ENCODE measurements at places on chromosomes 12 and 14.

DNA sequence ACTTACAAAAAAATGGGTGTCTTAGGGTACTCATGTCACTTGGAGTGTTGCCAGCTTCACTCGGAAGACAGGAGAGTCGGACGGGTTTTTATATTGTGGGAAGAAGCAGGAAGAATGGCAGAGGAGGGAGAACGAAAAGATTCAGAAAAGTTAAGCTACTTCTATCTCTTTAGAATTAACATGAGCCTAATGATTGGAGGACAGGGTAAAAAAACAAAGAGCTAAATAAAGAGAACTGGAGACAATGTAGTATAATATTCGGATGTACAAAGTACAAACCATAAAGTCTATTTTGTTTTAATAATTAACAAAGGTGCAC is 43.9 kb downstream of the EFCAB11 start:
- no peak for DNase-seq

GRCh38 chr12:51889216-51890132 is 1.6 kb downstream of the ANKRD33 start:
- DNase-seq = no peak

DNA sequence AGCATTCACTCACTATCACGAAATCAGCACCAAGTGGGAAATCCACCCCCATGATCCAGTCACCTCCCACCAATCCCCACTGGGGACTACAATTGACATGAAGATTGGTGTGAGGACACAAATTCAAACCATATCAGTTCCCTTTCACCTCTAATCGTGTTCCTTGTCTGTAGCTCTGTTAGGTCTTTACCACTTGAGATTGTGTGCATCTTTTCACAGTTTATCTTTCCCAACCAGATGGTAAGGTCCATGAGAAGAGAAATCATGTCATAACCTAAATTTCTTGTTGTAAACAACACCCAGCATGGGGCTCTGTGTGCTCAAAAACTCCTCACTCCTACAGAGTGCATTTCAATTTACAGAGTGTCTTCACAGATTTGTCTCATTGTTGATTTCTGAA is 27.1 kb upstream of the PCED1B start:
- DNase-seq = no peak

GRCh38 chr14:58560208-58560607 is 77.6 kb upstream of the DACT1 start:
- DNase-seq = no peak

DNA sequence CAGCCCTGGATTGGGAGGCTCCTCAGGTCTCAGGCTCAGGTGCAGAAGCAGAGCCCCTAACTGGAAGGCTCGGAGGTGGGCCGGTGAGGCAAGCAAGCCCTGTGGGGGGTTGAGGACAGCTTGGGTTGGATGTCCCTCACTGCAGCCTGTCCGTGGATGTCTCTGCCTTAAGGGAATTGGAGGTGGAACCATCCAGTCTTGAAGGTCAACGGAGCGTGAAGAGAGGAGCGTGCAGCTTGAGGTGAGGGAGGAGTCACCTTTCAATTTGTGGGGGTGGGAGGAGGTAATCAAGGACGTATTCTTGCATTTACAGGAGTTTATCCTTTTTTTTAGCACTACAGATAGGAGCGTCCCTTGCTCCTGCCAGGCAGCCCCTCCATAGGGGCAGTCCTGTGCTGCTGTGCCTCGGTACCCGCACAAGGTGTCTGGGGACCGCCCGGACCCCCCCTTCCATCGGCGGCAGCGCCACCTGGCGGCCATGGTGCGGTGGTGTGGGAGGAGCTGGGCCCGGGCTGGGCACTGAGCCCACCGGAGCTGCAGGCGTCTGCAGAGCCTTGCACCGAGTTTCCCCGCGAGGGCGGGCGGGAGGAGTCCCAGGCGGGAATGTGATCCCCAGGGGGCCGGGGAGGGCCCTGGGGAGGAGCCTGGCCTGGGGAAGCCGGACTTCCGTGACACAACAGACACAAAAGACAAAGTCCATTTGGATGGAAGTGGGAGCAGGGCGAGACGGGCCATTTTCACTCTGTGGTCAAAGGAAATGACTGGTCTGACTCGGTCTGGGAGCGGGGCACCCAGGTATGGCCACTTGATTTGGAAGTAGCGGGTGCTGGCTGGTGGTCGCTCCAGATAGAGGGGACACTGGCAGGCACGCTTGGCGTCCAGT is 864 bp downstream of the DNAJC22 start:
- peak; percentile 78 for DNase-seq

DNA sequence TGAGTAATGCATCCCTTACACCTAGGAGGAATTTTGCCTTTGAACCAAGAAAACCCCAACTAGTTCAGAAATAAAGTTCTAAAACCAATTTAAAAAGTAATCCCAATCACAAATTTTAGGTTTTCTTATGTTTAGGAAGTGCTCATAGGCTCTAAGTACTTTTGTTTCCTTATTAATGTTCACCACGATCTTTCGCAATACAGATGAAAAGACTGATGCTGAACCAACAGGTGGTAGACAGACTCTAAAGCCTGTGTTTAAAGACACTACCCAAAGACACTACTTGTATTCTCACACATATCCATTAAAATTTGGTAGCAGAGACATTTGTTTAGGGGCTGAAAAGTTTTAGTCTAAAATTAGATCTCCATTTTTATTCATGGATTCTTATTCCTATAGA is 10.6 kb upstream of the PHLDA1 start:
- no peak for DNase-seq

- no peak for DNase-seq
Measured at GRCh38 chr12:49693931-49694444, 13.2 kb downstream of the FMNL3 start.

DNA sequence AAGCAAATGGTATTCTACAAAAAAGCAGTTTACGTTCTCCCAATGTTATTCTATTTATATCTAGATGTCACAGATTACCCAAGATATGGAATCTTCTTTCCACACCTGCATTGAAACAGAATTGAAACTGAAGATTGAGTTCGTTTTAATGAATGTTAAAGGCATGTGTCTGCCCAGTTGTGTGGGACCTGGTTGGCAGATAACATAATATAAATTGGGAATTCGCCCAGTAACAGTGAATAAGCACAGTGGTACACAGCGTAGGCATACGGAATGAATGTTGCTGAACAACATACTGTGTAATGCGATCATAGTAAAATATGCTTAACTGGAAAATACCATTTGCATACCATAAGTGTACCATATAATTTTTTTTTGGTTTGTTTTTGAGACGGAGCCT is 4.3 kb downstream of the KHNYN start:
- no peak for DNase-seq

GRCh38 chr12:124517260-124518050 is 50.0 kb downstream of the NCOR2 start:
- DNase-seq = no peak

GRCh38 chr12:8648576-8649205 is 13.9 kb downstream of the MFAP5 start:
- peak; percentile 59 for DNase-seq

Measured in activated CD8-positive, alpha-beta memory T cell treated with anti-CD3 and anti-CD28 coated beads for 48 hours (primary cell).